ENCODE measurements at places on chromosomes 4 and X.
A peak's percentile ranks its signal among the peaks of the same experiment; 100 is the strongest.

GRCh38 chrX:38379088-38379487, 26.7 kb downstream of the OTC start:
- DNase-seq = no peak

DNA sequence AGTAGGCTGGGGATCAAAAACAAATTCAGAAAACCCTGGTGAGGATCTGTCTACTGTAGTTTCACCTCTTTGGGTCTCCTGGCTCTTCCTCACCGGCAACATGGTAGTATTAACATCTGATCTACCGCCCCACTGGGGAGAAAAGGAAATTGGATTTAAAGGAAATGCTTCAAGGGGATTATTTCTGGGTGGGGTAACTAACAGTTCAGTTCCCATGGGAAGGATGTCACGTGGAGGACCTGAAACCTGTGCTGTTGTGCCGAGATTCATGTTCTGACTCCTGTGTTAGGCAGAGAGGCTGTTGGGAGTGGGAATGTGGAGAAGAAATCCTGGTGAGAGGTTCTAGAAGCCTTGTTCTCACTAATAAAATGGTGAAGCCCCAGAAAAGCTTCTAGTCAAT, 254.4 kb downstream of the BCOR start:
- DNase-seq = no peak

- no peak for DNase-seq
Observed at GRCh38 chrX:2829469-2830246, 928 bp downstream of the GYG2 start.

DNA sequence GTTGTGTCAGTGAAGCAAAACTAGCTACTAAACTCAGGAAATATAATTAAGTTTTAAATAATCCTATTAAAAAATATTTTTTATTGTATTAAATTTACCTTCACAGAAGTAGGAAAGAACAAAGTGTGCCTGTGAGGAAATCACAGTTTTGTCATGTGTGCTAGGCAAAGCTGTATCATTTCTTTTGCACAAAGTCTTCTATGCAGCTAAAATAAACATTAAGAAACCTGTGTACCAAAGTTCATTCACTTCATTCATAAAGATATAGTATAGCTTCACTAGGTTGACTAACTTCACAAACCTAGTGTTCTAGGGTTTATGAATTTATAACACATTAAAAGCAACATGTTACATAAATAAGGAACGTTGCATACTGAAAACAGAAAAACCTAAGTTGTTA, 131.0 kb downstream of the PDS5A start:
- DNase-seq = no peak

GRCh38 chr4:81606166-81606565, 134.5 kb upstream of the RASGEF1B start:
- DNase-seq = no peak

DNA sequence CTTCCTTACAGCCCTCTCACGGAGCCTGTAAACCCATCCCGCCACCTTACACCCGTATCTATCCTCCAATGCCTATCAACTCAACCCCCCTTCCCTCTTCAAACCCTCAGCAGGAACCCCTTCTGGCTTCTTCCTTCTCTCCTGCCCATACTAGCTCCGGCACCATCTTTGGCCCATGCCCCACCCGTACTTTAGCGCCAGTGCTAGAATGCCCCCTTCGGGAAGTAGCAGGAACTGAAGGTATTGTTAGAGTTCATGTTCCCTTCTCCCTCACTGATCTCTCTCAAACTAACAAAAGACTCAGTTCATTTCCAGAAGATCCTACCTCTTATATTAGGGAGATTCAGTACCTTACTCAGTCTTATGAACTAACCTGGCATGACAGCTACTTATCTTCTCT, 2.7 kb upstream of the UGT2B15 start:
- DNase-seq = no peak

- no peak for DNase-seq
Observed at GRCh38 chrX:7120878-7121219, 26.7 kb upstream of the STS start.

DNA sequence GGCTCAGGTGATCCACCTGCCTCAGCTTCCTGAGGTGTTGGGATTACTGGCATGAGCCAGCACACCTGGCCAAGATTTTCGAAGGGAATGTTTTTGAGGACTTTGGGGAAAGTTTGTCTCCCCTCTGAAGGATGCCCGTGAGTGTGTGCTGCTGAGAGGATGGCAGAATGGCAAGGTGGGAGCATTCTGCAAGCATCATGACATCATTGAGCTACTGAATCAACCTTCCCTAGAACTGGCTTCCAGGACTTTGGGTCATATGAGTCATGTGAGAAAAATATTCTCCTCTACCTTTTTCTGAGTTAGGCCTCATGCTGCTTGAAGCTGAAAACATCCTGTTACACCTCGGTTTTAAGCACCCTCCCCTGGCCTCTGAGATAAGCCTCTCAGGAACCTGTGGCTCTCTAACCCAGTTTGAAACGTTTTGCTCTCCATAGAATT, 31.0 kb downstream of the TMEM131L start:
- DNase-seq = no peak

- no peak for DNase-seq
Observed at GRCh38 chrX:67328476-67328875, 215.3 kb upstream of the AR start.

GRCh38 chr4:145347684-145348083, 134.0 kb upstream of the SMAD1 start:
- no peak for DNase-seq

DNA sequence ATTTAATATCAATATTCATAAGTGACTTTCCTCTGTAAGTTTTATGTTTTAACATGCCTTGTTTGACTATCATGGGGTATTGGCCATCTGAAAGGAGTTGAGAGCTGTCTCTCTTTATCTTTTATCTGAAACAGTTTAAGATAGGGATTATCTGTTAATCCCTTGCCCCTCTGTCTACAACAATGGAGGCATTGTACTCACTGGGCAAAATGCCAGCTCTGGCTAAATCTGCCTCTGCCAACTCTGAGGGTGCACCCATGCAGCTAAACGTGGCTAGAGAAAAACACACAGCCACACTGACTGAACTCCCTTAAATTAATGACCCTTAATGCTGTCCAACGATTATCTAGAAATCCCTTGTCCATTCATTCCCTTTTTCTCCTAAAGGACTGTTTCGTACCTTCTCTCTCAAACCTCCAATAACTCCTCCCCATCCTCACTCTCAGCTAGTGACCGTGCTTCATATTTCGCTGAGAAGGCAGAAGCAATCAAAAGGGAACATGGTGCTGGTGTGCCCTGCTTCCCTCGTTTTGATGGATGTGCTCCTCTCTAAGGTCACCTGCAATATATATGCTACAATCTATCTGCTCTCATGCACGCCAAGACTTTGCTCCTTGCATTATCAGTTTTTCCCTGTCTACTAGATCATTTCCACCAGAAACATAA, 10.3 kb downstream of the PHKA2 start:
- DNase-seq = no peak

DNA sequence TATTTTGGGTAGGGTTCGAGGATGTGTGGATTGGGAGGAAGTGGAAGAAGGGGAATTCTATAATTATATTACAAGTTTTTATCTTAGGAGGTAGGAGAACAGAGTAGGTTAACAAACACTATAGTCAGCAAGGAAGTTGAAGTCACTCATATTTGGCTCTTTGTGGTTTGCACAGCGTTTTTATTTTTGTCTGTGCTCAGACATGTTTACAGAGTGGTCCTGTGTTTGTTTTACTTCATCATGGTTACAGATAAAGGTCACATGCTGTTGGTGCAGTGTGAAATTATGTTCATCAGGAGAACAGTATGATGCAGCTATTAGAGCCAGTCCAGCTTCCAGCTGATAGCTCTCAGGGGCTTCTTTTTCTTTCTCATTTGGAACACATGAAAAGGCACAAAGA, 299.9 kb upstream of the SFRP2 start:
- DNase-seq = no peak

DNA sequence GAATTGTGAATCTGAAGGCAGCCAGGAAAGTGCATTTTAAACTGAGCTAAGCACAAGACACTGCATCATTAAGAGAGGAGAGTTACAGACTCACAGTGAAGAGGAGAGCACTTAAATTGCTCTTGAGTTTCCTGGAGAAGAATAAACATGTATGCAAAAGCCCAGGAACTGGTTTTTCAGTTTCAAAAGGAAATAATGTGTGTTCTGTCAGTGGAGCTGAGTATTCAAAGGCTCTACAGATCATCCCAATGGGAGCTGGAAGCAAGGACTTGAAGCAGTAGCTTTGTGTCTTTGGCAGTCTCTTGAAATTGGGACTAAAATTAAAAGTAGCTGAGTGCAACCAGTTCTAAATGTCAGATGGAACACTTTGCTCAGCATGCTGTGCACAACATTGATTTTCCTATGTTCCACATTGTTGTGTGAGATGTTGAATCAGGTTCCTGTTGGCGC, 147.5 kb upstream of the ANK2 start:
- no peak for DNase-seq

DNA sequence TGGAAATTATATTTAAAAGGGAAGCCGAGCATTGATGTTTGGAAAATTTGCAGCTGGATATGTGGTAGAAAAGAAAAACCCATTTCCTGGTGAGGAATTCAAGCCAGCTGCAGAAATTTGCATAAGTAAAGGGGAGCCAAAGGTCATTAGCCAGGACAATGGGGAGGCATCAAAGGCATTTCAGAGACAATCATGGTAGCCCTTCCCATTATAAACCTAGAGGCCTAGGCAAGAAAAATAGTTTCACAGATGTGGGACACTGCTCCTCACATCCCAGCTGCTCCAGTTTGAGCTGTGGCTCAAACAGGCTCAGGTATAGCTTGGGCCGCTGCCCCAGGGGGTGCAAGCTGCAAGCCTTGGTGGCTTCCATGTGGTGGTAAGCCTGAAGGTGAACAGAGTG, 35.8 kb downstream of the NAP1L3 start:
- DNase-seq = no peak

- DNase-seq = no peak
Observed at GRCh38 chr4:100149190-100149589, 41.1 kb downstream of the DDIT4L start.

DNA sequence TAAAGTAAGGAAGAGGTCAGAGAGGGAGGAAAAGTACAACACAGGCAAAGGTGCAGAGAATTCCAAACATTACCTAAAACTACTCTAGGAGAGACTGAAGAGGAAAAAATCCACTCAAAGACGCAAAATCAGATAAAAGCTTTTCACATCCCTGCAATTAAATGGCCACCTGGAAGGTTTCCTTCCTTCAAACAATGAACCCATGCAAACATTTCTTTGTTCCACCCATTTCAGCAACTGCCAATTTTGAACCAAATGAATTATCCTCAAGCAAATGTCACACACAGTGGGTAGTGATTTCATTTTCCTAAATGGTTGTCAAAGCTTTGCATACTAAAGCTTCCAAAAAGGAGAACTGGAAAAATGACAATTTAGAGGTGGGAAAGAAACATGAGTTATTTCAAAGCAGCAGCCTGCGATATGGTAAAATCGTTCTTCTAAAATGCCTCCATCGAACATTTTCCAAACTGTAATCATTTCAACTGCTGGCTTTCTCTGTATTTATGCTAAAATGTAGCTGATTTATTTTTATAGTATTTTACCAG, 45.0 kb downstream of the APBB2 start:
- no peak for DNase-seq

DNA sequence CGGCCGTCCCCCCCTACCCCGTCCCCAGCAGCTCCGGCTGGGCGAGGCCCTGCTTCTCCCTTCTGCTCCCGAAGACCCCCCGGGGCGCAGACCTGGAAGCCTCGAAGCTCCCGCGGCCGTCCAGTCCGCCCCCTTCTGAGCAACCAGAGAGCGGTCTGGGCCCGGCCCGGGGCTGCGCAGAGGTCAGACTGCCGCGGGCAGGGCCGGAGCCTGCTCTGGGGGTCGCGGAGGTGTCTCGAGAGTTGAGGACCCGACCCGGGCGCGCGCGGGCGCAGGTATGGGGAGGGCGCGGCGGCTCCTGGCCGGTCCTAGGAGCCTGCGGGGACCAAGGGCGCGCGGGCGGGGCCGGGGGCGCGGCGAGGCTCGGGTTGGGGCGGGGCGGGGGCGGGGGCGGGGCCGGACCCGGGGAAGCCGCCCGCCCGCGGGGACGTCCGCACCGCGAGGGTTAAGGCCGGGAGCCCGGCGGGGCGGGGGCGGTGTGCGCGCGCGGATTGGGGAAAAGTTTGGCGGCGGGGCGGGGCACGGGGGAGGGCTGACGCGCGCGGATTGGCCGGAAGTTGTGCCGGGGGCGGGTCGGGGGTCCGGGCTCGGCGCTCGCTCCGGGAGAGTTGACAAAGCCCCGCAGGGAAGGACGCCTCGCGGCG, at the start of gene FGFRL1:
Gene FGFRL1, plus strand, starts transcription at position 605 of the 644 bp plus-strand sequence. CDS start 860 bp downstream, outside the sequence.
- peak; percentile 19 for DNase-seq

DNA sequence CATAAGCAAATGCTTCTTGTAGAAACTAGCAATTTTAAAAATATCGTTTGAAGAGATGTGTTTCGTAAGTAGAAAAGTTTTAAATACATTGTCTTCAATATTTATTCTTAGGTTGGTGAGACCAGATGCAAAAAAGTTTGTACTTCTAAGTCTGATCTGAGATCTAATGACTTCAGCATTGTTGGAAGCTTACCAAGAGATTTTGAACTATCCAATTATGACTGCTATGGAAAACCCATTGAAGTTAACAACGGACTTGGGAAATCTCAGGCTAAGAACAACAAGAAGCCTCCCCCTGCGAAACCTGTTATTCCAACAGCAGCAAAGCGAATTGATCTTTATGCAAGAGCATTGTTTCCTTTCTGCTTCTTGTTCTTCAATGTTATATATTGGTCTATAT, 50.2 kb upstream of the GRIA2 start:
- DNase-seq = no peak

DNA sequence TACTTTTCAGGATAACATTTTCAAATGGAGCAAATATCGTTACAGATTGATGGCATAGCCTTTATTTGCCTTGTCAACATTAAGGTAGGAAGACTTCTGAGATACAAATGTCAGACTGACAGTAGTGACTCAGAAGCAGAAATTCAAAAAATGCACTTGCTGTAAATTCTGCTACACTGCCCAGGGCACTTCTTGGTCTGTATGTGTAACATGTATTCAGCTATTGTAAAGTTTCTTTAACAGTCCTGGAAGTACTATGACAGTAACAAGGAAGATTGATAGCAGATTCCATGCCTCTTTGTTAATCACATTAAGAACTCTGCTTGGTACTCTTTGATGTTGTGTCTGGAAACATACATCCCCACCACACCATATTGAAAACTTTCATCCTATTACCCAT, 69.6 kb upstream of the PCDH18 start:
- no peak for DNase-seq

- no peak for DNase-seq
Observed at GRCh38 chr4:175691791-175692190, 120.3 kb downstream of the GPM6A start.
